ENCODE measurements at places on chromosomes 3 and 15.

DNA sequence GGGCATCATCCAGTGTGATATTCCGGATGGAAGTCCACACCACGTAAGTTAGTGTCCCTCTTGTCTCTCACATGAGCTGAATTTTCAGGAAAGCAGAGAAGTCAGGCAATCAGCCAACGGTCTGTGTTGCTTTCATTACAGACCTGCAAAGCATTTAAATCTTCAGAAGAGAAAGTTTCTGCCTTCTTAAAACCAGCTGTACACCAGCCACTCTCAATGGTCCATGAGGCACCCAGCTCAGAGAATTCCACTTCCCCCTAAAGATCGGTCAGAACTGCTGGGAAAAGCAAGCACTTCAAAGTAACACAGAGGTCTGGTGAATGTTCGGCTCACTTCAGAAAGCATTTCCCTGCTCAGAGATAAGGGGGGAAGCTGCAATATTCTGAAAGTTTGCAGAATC lies 903.7 kb downstream of the EPHA3 start:
- DNase-seq, result no peak

DNA sequence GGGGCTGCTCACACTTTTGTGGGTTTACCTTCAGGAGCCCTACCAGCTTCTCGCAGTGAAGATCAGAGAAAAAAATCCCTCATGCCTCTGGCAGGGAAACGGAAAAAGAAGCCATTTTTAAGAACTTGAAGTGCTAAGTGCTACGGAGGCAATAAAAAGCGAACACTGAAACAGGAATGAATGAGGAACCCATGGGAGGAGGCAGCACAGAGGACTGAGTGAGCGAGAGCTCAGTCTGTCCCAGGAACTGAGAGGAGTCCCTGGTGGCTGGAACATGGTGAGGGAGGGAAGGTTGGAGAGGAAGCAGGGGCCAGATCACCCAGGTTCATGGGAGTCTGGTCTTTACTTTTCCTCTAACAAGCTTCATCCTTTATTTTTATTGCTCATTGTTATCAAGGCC lies 228.1 kb upstream of the PROK2 start:
- no peak for DNase-seq

DNA sequence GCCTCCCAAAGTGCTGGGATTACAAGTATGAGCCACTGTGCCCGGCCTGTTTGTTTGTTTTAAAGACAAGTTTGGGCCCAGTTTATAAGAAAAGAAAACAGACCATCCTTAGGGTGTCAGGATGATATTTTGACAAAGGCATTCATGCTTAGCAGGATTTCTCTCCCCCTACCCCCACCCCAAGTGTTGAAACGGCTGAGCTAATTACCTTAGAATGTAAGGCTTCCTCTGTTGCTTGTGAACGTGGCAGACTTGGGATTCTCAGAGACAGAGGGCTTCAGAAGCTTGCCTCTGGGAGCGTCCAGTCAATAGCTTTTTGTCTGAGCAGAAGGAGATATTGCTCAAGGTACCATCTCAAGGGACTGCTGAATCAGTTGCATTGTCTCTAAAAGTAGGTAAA lies 24.0 kb downstream of the FLNB start:
- peak; percentile 24 for DNase-seq

- no peak for DNase-seq
Measured at GRCh38 chr3:19295208-19295607, 146.9 kb downstream of the KCNH8 start.

DNA sequence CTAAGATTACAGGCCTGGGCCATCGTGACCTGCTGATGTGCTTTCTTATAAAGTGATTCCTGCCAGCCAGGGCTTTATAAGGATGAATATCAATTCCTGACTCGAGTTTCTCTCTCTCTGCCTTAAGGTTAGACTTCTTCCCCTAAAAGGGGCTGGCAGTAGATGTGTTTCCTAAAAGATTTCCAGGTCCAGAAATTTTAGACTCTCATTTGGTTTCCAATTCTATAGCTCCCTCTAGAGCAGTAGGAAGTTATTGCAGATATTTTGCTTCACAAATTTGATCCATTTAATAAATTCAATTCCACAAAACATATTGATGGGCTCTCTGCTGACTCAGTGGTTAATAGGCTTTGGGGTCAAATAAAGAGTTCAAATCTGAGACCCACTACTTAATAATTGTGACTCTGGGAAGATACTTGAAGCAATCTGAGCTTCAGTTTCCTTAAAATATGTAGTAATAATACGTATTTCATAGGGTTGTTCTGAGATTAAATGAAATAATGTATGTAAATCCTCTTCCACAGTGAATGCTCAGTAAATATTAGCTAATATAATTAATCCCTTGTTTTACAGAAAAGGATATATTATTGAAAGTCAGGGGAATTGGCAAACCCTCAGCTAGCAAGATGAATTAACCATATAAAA lies 2.1 kb downstream of the TRIM69 start:
- DNase-seq, result peak; percentile 52

DNA sequence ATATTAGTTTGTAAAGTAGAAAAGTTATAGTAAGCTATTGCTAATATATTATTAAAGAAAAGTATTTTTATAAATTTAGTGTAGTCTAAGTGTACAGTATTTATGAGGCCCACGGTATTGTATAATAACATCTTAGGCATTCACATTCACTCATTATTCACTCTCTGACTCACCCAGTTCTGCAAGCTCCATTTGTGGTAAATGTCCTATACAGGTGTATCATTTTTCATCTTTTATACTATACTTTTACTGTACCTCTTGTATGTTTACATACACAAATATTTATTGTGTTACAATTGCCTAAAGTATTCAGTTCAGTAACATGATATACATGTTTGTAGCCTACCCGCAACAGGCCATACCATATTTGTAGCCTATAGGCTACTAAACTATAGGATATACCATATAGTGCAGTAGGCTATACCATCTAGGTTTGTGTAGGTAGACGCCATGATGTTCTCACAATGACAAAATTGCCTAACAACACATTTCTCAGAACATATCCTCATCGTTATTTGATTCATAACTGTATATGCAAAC lies 246.8 kb upstream of the ALCAM start:
- DNase-seq, result no peak

DNA sequence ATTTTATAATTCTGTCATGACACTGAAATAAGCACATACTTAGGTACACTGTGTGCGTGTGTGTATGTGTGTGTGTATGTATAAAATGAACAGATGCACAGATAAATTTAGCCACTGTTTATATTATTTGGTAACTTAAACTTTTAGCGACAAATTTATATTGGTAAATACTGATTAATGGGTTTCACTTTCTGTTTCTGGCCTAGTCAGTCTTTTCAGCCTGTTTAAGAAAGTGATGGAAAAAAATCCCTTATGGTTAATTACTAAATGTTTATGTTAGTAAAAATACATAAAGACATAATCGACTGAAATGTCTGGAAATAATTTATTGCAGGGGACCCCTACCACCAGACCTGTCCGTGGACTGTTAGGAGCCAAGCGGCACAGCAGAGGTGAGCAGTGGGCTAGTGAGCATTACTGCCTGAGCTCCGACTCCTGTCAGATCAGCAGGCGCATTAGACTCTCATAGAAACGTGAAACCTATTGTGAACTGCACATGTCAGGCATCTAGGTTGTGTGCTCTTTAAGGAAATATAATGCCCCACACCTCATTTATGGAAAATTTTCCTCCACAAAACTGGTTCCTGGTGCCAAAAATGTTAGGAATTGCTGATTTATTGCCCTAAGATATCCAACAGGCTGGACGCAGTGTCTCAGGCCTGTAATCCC lies 717.4 kb downstream of the SI start:
- no peak for DNase-seq

DNA sequence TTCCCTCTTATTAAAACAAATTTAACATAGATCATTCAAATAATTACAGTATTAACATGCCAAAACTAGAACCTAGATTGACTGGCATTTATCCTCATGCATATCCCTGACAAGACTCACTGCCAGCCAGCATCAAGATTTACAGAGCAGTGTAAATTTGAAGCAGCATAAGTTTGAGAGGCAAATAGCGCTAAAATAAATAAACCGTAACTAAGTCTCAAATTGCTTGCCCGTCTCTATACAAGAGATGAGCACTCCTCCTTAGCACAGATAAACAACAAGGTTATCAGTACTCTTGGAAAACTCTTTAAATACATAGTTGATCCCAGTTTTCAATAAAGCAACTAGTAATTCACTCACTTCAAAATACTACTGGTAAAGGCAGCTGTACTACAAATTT lies 29.6 kb downstream of the MSL2 start:
- DNase-seq, result no peak

DNA sequence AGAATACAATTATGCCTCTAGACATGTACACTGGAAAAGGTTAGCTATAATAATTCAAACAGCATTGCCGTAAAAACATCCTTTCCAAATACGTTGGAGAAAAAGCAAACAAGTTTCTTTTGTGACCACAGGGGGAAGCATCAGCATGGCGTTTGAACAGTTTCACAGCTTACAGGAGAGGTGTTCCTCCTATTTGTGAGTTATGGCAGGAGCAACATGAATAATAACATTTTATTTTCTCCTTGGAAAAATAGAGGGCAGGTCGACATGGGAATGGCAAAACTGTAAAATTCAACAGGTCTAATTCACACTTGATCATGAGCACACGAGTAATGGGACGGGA lies 39.7 kb upstream of the GADL1 start:
- DNase-seq, result peak; percentile 53

DNA sequence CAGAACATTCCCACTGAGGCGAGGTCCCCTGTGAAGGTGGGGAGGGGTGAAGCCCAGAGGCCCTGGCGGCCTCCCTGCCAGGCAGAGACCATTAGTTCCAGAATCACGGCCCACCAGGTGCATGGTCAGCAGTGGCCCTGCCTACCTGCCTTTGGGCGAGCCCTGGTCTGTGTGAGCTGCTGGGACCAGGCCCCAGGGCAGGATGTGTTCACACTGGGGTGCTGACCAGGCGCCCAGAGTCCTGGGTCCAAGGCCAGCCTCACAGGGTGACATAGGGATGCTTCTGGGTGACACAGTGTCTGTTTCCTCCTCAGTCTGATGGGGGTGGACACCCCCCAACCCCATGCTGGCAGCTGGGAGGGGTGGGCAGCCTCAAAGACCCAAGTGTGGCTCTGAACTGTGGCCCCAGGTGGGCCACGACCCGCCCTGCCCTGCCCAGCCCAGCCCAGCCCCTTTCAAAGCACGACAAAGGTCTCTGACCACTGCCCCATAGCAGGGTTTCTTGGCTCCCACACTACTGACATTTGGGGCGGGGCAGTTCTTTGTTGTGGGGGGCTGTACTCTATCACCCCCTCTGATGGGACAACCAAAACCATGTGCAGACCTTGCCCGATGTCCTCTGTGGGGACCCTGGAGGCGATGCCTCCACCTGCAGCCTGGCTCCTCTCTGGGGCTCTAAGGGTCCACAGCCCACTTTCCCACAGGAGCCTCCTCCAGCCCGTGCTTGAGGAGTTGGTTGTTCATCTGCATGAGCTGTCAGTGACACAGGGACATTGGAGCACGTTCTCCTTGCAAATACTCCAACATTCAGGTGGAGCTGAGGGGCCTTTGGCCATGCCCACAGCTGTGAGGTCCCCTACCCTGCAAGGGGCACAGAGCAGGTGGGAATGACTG lies 44.8 kb upstream of the SLC41A3 start:
- no peak for DNase-seq

GRCh38 chr3:72694398-72694797 lies 153.8 kb downstream of the SHQ1 start:
- DNase-seq, result peak; percentile 40

DNA sequence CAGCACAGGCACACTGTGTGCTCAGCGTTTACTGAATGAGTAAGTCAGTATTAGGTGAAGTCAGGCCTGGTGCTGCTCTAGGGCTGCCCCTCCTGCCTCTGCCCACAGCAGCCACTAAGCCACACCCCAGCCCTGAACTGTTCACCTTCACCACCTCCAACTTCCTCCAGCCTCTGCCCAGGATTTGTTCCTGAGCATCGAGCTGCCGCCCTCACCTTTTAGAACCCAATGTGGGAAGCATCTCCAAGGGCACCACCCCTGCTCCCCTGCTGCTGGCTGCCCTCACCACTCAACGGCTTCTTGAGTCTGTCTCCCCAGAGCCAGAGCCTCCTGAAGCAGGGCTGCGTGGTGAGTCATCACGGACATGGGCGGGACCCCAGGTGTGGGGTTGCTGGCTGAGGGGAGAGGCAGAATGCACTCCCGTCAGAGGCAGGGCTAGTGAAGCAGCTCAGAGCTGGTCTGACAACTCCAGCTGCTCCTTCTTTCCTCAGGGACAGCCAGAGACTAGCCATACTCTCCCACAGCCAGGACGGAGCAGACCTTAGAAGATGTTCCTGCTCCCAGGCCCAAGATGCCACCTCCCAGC lies 5.8 kb downstream of the HYAL2 start:
- DNase-seq, result no peak

DNA sequence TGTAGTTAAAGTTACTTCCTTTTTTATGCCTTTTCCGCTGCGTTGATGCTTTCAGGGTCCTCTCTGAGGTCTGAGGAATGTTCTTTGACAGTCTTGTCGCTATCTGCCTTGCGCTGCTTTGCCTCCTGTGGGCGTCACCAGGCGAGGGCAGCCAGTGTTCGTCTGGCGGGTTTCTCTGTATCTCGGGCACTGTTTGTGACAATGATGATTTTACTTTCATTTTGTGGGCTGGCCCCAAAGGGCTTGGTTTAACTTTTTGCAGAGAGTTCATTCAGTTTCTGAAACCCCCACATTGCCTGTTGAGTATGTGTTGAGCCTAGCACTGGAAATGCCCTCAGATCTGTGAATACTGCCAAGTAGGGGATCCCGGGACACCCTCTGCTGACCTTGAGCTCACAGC lies 24.6 kb upstream of the SACM1L start:
- DNase-seq, result no peak

- no peak for DNase-seq
Measured at GRCh38 chr3:129268396-129268795, 10.3 kb upstream of the HMCES start.

GRCh38 chr3:149145974-149146373 lies 16.5 kb downstream of the HPS3 start:
- no peak for DNase-seq

DNA sequence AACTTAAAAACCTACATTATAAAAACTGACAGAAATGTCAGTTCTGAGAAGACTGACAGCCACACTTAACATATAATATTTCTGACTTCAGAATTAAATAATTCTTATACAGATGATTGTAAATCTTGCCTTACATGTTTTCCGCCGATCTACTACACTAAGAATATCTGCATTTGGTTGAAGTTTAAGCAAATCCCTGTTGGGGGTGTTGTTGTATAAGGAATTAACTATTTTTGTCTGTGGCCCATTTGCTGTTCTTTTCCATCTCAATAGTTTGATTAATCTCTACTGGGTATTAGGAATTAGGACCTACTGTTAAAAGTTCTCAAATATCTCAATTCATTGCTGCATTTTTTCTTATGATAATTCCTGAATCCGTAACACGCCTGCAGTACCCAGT lies 838.3 kb upstream of the ROBO1 start:
- DNase-seq, result no peak
